ENCODE measurements at places on chromosomes 16 and 17.

DNA sequence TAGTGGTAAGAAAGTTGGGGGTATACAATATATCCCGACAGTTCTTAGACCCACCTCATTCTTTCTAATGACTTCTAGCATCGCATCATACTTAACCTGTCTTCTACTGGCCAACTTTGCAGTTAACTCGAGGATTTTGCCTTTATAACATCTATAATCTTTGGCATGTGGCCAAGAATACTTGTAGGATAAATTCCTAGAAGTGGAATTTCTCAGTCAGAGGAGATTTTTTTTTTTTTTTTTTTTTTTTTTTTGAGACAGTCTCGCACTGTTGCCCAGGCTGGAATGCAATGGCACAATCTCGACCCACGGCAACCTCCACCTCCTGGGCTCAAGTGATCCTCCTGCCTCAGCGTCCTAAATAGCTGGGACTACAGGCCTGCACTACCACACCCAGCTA, 253.5 kb downstream of the MRTFB start:
- no peak for DNase-seq

DNA sequence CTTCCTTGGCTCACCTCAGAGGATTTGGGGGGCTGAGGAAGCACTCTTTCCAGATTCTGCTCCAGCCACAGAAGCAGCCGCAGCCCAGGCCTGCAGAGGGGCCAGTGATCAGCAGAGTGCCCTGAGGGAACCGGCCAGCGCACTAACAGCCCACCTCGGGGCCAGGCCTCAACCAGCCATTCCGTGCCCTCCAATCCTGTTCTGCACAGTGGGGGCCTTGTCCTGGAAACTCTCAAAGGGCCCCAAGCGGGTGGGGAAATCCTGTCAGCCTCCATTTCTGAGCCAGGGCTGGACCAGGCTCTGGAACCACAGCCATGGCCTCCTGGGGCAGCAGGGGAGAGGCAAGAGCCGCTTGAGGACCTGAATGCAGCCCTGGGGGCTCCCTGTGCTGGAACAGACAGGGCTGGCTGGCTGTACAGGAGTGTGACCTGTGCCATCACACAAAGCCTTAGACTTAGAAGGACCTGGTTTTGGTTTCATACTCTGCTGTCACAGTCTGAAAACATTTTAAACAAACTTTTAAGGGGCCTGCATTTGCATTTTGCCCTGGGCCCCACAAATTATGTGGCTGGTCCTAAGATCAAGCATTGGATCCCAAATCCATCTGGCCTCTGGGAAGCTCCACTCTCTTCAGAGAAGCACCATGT, 10.0 kb downstream of the CNGB1 start:
- no peak for DNase-seq

GRCh38 chr16:61432421-61432820, 603.8 kb downstream of the CDH8 start:
- no peak for DNase-seq

GRCh38 chr17:66348584-66349165, 46.3 kb downstream of the PRKCA start:
- no peak for DNase-seq

DNA sequence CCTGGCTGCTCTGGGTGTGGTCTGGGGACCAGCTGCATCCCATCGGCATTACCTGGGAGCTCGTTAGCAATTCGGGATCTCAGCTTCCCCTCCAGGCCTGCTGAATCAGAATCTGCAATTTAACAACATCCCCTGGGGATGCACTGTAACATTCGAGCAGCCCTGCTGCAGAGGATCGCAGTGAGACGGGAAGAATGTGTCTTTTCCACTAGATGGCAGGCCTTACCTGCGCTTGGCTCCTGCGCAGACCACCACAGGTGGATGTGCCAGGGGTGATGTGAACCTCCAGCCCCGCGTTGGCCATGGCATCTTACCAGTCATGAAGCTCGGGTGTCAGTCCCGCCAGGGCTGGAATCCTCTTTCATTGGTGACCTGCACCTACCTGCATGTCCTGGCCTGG, 209.9 kb downstream of the PRKCB start:
- peak; percentile 1 for DNase-seq

GRCh38 chr16:53901408-53901807, 197.5 kb downstream of the FTO start:
- no peak for DNase-seq

GRCh38 chr16:30368792-30369090, 1.6 kb downstream of the TBC1D10B start:
- DNase-seq: no peak

DNA sequence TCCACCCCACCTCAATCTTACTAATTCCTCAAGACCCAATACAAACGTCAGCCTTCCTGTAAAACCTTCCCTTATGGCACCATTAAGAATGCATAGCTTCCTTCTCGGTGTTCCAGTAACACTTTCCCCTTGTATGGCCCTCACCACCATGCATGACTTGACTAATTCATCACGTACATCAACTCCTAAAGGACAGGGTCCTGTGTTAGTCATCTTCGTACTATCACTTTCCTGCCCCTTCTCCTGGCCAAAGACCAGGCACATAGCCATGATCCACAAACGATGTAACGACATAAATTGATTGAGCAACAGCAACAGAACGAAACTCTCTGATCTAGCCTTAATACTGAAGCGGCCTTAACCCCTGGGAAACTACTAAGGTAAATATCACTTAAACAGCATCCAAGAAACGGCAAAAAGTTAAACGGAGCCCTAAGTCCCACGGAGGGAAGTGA, 612 bp downstream of the PSMD12 start:
- no peak for DNase-seq

- no peak for DNase-seq
These were observed 2.5 kb upstream of the ZNF423 start for GRCh38 chr16:49858200-49859124.

- no peak for DNase-seq
These were observed 394.7 kb downstream of the SOX9 start for GRCh38 chr17:72515291-72516065.

DNA sequence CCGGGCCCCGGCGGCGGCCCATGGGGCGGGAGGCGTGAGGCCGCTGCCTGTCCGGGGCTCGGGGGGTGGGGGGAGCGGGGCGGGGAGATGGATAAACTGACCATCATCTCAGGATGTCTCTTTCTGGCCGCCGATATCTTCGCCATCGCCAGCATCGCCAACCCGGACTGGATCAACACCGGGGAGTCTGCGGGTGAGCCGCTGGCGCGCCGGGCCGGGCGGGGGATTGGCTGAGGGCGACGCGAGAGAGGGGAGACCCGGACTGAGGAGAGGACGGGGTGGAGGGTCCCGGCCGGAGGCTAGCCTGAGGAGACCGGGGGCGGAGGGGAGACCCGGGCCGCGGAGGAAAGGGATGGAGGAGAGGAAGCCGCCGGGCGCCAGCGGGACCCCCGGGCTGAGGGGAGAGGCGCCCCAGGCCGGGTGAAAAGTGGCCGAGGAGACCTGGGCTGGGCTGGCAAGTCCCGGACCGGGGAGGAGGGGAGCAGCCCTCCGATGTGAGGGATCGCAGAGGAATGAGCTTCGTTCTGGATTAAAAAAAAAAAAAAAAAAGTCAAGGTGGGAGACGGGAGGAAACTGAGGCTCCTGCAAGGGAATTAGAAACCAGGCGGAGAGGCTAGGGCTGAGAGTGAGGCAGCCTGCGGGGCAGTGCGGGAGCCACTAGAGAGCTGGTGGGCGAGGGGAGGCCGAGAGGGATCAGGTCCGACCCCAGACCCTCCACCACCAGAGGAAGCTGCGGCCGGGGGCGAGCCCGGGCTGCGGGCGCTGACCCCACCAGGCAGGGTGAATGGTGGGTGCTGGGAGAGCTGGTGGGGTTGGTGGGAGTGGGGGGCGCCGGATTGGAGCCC, 526 bp downstream of the MOSMO start:
- DNase-seq: no peak

GRCh38 chr16:12084436-12084835, 107.9 kb downstream of the SNX29 start:
- no peak for DNase-seq

DNA sequence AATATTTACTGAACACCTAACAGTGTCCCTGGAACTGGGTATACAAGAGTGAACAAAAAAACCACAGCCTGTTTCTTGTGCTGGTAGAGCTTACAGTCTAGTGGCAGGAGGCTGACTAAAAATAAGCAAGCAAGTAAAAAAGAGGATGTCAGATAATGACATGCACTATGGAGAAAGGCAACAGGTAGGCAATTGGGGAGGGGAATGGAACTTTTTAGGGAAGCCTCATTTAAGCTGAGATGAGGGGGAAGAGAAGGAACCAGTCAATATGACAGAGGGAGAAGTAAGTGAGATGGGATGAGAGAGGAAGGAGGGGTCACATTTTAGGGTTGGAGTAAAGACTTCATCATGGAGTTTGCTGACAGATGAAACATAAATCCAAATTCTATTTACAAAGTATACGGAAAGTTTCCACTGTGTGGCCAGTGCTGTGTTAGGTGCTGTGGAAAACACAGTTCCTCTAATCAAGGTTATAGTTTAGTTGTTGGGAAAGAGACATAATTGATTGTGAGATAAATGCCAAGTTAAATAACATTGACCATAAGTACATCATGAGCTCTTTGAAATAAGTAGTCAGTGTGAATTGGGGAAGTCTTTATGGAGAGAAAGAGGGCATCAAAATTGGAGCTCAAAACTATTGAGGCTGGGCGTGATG, 251.4 kb downstream of the FTO start:
- no peak for DNase-seq

DNA sequence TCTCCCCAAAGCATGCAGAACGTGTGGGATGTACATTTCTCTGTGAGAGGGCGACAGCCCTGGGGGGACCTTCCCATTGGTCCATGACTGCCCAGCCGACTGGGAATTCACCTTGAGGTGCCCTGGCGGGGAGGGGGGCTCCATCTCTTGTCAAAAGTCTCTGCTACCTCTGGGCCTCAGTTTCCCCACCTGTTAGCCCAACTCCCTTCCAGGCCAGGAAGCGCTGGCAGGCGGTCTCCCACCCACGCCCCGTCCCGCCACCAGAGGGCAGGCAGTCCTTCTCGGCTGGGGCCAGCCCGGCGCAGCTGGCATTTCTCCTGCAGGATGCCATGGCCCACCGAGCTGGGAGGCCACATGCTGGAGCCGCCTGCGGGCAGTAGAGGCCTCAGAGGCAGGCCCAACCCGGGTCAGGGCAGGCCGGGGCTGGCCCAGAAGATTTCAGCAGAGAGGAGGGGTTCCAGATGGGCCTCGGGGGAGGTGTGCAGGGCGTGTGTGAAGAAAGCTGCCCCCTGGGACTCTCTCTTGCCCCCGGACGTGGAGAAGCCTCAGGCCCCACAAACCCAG, 16.6 kb downstream of the CD7 start:
- no peak for DNase-seq

DNA sequence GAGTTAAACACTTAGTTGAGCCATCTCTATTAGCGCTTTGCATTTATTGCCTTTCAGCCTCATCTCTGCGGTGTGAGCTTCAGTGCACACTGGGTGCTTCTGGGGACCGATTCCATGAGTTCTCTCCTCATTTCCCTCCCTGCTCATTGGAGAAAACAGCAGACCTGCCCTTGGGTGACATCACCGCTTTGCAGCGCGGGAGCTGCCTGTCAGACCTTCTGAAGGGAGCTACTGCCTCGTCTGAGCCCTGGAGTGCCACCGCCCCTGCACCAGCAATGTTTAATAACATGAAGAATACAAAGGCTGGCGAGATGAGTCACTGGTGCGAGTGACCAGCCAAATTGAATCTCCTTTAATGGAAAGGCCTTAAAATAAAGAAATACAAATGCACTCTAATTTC, 30.2 kb upstream of the CPPED1 start:
- DNase-seq: no peak

- DNase-seq: no peak
These were observed 5.4 kb upstream of the BBS2 start for GRCh38 chr16:56525236-56525635.

GRCh38 chr17:59712862-59713261, 5.4 kb downstream of the VMP1 start:
- no peak for DNase-seq

GRCh38 chr16:74567901-74568300, 39.0 kb downstream of the GLG1 start:
- DNase-seq: no peak

GRCh38 chr17:63070031-63070430, 104.0 kb downstream of the TANC2 start:
- DNase-seq: no peak

- no peak for DNase-seq
These were observed 53.2 kb upstream of the TNRC6C start for GRCh38 chr17:77905266-77905665.

DNA sequence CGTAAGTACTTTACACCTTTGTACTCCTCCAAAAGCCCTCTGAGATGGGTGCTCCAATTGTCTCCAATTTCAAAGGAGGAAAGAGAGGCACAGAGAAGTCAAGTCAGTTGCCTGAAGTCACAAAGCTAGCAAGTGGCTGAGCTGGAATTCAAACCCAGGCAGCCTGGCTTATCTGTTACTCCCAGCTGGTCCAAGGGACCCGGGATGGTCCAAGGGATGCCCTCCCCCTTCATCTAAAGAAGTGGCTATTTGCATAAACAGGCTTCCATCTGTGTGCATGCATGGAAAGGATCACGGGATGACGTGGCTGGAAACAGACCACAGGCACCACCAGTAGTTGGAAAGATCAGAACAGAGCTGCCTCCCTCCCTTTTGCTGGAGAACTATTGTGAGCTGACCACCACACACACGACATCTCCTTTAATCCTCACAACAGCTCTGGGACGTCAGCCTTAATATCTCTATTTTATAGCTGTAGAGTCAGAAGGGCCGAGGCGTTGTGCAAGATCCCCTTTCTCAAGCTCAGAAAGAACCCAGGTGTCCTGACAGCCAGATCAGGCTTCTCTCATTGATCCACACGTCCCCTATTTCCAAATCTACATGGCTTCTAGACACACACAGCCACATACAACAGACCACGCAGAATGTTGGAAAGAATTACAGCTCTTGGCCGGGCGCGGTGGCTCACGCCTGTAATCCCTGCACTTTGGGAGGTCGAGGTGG, 10.9 kb upstream of the COL1A1 start:
- DNase-seq: no peak

- DNase-seq: no peak
These were observed 103.0 kb downstream of the ZFHX3 start for GRCh38 chr16:72944757-72945485.

DNA sequence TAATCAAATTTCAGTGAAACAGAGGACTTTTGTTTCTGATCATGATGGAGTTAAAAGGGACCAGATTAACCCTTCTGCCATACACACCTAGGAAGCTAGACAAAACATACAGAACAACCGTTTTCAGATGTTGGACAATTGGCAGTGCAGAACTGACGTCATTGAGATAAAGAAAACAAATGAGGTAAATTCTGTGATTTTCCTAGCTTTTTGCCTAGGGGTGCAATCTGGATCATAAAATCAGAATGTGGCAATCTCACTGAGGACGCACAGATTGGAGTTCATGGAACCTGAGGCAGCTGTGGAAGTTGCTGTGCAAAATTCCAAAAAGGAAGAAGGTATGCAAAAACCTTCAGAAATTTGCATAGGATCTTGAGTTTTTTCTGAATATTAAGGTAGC, 15.0 kb upstream of the USP32 start:
- DNase-seq: no peak

DNA sequence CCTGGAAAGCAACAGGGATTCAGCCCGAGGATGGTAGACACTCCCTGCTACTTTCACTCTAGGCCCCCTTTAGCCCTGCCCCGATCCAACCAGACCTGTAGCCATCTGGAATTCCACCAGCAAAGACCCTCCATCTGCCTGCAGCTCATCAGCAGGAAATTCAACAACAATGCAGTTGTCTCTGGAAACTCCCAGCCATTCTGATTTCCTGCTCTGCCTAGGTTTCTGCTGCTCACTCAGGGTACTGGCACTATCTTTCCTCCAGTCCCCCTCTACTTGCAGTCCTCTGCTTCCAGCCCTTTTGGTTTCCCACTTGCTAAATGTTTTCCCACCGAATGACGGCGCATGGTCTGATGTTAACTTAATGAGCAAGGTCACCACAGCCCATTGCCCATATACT, 2.7 kb upstream of the SP6 start:
- no peak for DNase-seq

Data from SW 1271 (cell line).